Muscle of leg (tissue), 16 donors: ENCODE measurements at places on chromosomes 2 and 18.

GRCh38 chr2:239523954-239524330, 123.1 kb upstream of the HDAC4 start:
- no peak overlapping the region for H3K4me3 ChIP-seq
- DNase-seq = no peak
- peaks cover 16% of the 10 kb centered on the region for H3K4me1 ChIP-seq
- no peaks in the 10 kb centered on the region for H3K36me3 ChIP-seq
- H3K27ac ChIP-seq = no peak overlapping the region

DNA sequence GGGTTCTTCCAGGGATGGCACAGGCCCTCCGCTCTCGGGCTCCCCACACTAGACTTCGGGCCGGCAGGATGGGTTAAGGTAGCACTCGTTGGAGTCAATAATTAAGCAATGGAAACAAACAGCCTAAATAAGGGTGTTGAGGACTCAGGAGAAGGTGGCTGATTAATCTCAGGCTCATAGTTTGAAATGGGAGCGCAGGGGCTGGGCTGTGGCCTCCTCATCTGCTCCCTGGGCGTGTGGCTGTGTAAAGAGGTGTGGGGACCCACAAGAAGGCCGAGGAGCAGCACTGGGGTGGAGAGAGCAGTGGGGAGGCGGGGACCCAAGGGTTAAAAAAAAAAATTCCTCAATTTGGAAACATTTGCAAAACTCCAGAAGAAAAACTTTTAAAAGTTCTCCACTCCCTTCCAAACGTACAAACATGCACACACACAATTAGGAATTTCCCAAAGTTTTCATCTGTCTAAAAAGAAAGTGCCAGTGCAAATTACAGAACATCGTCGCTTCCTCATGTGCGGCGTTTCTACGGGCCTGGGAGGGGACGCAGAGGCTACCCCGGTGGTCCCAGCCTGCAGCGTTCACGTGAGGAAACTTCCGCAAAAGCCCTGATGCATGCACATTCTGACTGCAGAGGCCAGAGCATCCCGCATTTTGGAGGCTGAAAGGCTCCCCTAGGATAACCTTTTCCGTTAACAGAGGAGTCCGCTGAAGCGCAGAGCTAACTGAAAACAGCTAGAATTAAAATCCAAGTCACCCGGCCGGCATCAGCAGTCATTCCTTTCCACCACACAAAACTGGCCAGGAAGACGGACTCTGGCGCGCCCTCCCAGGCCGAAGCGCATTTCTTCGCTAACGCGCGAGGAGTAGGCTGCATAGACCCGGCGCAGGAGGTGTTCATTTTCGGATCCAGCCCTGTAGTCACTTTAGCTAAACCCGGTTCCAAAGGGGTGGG, 1.0 kb upstream of the TUBB6 start:
- H3K27ac ChIP-seq = peak overlapping the region; percentile 91
- peaks cover 2% of the 10 kb centered on the region for H3K27me3 ChIP-seq
- H3K4me3 ChIP-seq = peak overlapping the region; percentile 53
- peak; percentile 90 for DNase-seq
- H3K4me1 ChIP-seq = peaks cover 31% of the 10 kb centered on the region

DNA sequence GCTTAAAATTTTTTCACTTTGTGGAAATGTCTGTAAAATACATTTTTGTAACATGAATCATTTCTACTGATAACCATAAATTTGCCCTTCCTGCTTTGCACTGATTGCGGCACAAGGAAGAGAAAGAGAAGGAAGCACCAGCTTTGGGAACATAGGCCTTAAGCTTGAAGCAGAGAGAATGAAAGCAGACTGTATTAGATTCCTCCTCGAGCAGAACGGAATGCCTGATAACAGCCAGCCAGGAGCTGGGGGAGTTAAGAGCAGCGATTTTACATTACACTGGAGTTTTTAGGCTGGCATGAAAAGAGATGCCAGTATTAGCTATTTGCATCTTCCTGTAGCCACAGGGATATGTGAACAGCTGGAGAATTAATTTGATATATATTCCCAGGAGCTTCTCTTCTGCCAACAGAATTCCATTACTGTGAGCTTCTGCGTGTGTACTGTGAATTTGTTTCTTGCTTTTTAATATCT, 33.5 kb downstream of the CRIM1 start:
- H3K27me3 ChIP-seq = no peaks in the 10 kb centered on the region
- H3K4me1 ChIP-seq = peaks cover 11% of the 10 kb centered on the region
- peaks cover under 1% of the 10 kb centered on the region for H3K36me3 ChIP-seq
- H3K27ac ChIP-seq = peak overlapping the region; percentile 55
- peak; percentile 83 for DNase-seq
- no peak overlapping the region for H3K4me3 ChIP-seq

- H3K4me3 ChIP-seq = no peak overlapping the region
- DNase-seq = no peak
- H3K27ac ChIP-seq = no peak overlapping the region
- no peaks in the 10 kb centered on the region for H3K27me3 ChIP-seq
These were observed 81.9 kb downstream of the SLC8A1 start for GRCh38 chr2:40370007-40370395.

DNA sequence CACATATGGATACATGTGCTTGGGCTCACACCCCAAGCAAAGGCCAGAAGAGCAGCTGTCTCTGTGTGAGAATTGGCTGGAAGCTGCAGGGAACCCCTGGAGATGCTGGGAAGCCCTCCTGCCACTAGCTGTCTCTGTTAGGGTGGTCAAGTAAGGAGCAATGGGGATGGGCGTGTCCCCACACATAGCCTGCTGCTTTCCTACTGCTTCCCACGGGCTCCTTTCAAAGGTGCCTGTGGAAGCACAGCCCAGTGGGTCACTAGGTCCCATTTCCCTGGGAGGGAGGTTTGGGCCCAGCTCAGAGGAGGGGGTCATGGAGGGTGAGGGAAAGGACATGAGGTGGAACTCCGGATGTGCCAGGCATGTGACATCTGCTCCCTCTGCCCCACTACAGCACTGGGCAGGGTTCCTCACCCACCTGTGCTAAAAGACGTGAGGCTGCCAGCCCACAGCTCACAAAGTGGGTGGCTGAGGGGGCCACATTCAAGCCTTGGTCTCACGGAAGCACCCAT, 24.4 kb upstream of the MAL start:
- H3K4me3 ChIP-seq = no peak overlapping the region
- H3K36me3 ChIP-seq = no peaks in the 10 kb centered on the region

- H3K4me3 ChIP-seq = no peak overlapping the region
- no peaks in the 10 kb centered on the region for H3K27me3 ChIP-seq
- H3K4me1 ChIP-seq = no peaks in the 10 kb centered on the region
- H3K27ac ChIP-seq = no peak overlapping the region
- no peak for DNase-seq
- no peaks in the 10 kb centered on the region for H3K36me3 ChIP-seq
These were observed 467.9 kb downstream of the MBD2 start for GRCh38 chr18:53756610-53756972.

DNA sequence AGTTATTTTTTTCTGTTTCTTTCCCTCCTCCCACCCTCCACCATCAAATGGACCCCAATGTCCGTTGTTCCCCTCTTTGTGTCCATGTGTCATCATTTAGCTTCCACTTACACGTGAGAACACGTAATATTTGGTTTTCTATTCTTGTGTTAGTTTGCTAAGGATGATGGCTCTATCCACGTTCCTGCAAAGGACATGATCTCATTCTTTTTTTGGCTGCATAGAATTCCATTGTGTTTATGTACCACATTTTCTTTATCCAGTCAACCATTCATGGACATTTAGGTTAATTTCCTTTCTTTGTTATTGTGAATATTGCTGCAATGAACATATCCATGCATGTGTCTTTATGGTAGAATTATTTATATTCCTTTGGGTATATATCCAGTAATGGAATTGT, 91.3 kb upstream of the TNP1 start:
- H3K36me3 ChIP-seq = no peaks in the 10 kb centered on the region
- H3K27ac ChIP-seq = no peak overlapping the region
- H3K4me1 ChIP-seq = peaks cover 9% of the 10 kb centered on the region
- no peak for DNase-seq
- no peak overlapping the region for H3K4me3 ChIP-seq

DNA sequence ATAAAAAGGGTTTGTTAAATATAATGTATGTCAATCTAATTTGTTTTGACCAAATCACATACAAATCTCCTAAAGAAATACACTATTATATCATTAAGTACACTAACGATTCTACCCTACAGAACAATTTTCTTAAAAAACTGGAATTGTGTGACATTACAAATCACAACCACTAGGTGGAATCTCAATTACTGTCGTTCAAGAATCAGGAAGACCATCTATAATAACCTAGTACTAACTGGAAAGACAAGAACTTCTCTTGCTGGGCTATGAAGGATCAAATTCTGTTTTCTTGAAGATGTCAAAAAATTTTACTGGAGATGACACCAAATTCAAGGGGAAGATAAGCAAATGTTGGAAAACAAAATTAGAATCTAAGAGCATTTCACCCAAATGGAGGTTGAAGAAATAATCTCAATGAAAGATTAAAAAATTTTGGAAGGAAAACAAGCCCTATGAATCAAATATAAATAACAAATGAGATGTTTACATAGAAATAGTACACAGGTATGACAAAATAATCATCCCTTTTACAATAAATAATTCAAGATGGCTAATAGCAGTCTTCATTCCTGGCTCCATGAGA, 110.9 kb downstream of the STK39 start:
- H3K36me3 ChIP-seq = peaks cover 8% of the 10 kb centered on the region
- no peak for DNase-seq
- no peaks in the 10 kb centered on the region for H3K4me1 ChIP-seq
- no peak overlapping the region for H3K27ac ChIP-seq

DNA sequence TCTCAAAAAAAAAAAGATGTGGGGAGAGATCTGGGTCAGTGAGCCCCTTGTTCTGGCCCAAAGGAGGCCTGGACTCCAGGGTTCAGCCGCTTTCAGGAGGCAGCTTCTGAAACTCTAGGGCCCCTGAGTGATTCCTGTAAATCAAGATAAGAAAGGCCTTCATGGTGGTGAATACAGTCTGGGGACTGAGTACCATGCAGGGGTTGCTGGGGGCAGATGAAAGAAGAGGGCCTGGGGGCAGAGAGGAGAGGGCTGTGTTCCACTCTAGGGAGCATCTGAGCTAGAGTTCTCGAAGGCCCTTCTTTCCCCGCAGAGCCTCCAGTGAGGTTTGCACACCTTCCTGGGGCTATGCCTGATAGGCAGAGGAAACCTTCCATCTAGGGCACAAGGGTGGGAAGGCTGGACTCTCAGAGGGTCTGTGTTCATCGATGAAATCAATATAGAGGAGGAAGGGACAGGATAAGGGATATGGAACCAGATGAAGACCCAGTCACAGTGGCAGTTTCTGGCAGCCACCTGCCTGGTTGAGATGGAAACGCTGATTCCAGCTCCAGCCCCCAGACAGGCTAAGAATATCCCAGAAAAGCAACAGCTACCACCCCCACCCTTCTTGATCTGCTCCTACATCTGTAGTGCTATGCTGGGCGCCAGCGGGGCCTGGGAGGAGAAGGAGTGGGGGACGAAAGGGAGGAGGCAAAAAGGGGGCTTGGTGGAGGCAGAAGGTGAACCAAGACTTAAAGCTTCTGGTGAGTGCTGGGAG, 4.7 kb upstream of the CDK5R2 start:
- H3K4me3 ChIP-seq = no peak overlapping the region
- peaks cover 56% of the 10 kb centered on the region for H3K27me3 ChIP-seq
- no peak for DNase-seq

GRCh38 chr18:76736309-76736708, 86.0 kb upstream of the ZNF236 start:
- H3K27me3 ChIP-seq = no peaks in the 10 kb centered on the region
- H3K4me1 ChIP-seq = no peaks in the 10 kb centered on the region
- H3K27ac ChIP-seq = no peak overlapping the region
- H3K4me3 ChIP-seq = no peak overlapping the region
- DNase-seq = no peak
- H3K36me3 ChIP-seq = no peaks in the 10 kb centered on the region

DNA sequence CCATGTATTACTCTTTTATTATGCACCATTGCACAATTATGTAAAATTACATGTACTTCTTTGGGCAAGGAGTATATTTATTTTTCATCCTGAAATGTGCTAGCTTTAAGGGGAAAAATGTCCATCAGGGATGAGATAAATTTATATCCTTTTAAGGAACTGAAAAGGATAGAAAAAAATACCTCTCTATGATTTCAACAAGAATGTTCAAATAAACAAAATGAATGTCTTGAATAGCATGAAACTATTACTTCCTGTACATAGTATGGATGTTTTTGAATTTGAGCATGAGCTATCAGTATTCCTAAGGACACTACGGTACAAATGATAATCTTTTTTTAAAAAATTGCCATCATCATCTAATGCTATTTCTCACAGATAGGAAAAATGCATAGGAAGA, 1611.9 kb upstream of the ZEB2 start:
- H3K4me1 ChIP-seq = peaks cover 4% of the 10 kb centered on the region
- H3K36me3 ChIP-seq = no peaks in the 10 kb centered on the region
- H3K4me3 ChIP-seq = no peak overlapping the region
- no peak overlapping the region for H3K27ac ChIP-seq

DNA sequence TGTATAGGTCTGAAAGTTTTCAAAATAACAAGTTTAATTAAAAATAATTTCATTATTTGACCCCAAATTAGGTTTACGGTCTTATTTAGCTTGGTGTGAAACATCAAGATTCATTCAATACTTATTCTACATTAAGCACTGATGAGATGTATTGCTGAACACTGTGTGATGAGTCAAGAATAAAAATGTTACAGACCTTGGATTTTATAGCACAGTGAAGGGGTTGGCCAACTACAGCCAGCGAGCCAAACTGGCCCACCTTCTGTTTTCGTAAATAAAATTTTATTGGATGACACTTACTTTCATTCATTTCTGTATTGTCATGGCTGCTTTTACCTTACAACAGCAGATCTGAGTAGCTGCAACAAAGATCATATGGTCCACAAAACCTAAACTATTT, 8.3 kb downstream of the PPP4R1 start:
- H3K4me3 ChIP-seq = no peak overlapping the region
- H3K4me1 ChIP-seq = no peaks in the 10 kb centered on the region
- peaks cover 5% of the 10 kb centered on the region for H3K36me3 ChIP-seq

GRCh38 chr18:2878656-2879330, 32.0 kb downstream of the EMILIN2 start:
- H3K27me3 ChIP-seq = no peaks in the 10 kb centered on the region
- DNase-seq = no peak
- H3K27ac ChIP-seq = no peak overlapping the region
- H3K36me3 ChIP-seq = no peaks in the 10 kb centered on the region
- H3K4me1 ChIP-seq = peaks cover 59% of the 10 kb centered on the region
- no peak overlapping the region for H3K4me3 ChIP-seq

GRCh38 chr2:167212014-167212648, 323.9 kb downstream of the XIRP2 start:
- no peaks in the 10 kb centered on the region for H3K27me3 ChIP-seq
- H3K36me3 ChIP-seq = no peaks in the 10 kb centered on the region
- DNase-seq = peak; percentile 49
- H3K27ac ChIP-seq = no peak overlapping the region

GRCh38 chr2:193251909-193252308, 1057.2 kb upstream of the TMEFF2 start:
- no peaks in the 10 kb centered on the region for H3K36me3 ChIP-seq
- DNase-seq = no peak
- no peak overlapping the region for H3K27ac ChIP-seq
- H3K4me1 ChIP-seq = no peaks in the 10 kb centered on the region

- H3K27ac ChIP-seq = no peak overlapping the region
- no peaks in the 10 kb centered on the region for H3K4me1 ChIP-seq
- no peaks in the 10 kb centered on the region for H3K27me3 ChIP-seq
- no peaks in the 10 kb centered on the region for H3K36me3 ChIP-seq
These were observed 137.0 kb upstream of the NCKAP5 start for GRCh38 chr2:133705287-133705686.

- H3K36me3 ChIP-seq = peaks cover 7% of the 10 kb centered on the region
- no peak overlapping the region for H3K4me3 ChIP-seq
- no peaks in the 10 kb centered on the region for H3K27me3 ChIP-seq
- H3K27ac ChIP-seq = peak overlapping the region; percentile 37
These were observed 26.5 kb downstream of the BCL2 start for GRCh38 chr18:63292831-63293683.
